Cortex of kidney (tissue), 1 donor: ENCODE measurements at places on chromosomes 16 and 17.

- DNase-seq, result no peak
These were observed 2.4 kb downstream of the FBRS start for GRCh38 chr16:30660424-30661261.

- no peak for DNase-seq
These were observed 13.5 kb downstream of the CACNA1G start for GRCh38 chr17:50573866-50574611.

DNA sequence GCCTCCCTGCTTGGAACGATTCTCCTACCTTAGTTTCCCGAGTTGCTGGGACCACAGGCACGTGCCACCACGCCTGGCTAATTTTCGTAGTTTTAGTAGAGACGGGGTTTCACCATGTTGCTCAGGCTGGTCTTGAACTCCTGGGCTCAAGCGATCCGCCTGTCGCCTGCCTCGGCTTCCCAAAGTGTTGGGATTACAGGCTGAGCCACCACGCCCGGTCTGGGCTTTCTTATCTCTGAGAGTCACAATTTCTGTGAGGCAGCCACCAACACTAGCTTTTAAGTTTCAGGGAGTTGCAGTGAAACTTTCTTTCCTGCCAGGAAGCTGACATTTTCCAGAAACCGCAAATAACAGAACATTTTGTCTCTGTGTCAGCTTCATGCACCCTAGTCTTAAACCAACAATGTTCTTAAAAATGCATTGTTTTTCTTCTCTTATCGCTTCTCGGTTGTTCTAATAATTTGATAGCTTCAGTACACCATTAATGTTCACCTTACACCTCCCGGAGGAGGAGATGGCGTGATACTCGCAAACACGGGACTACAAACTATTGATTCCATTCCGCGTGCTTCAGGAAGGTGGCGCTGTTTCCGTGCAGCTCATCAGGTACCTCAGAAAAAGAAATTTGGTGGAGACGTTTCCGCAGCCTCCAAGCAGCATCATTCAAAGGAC, 7.4 kb upstream of the DHRS7B start:
- no peak for DNase-seq

- no peak for DNase-seq
These were observed 3.2 kb upstream of the IGF2BP1 start for GRCh38 chr17:48993951-48994350.

- DNase-seq, result no peak
These were observed 6.2 kb downstream of the ACE start for GRCh38 chr17:63483038-63483437.
